Activated B cell treated with CpG ODN at 0.5 μM for 24 hours (primary cell): ENCODE measurements at places on chromosomes 1 and 21.
A peak's percentile ranks its signal among the peaks of the same experiment; 100 is the strongest.

DNA sequence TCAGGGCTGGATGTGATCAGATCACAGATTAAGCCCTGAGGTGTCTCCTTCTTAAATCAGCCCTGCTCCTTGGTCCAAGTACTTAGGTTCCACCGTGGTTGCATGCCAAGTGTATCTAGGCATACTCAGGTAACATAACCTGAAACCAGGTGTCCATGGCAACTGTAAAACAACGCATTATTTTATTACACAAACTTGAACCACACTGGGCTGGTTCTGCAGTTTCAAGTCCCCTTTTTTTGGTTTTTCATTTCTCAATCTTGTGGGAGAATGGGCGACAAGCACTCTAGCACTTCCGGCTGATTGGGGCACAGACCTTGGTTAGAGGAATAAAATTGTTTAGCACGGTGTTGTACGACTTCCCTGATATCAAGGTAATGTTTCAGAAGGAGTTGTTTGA lies 65.2 kb downstream of the GBP6 start:
- no peaks in the 10 kb centered on the region for H3K4me1 ChIP-seq
- no peaks in the 10 kb centered on the region for H3K36me3 ChIP-seq
- peaks cover 4% of the 10 kb centered on the region for H3K27me3 ChIP-seq
- DNase-seq = no peak
- H3K4me3 ChIP-seq = no peak overlapping the region

- peaks cover 6% of the 10 kb centered on the region for H3K27me3 ChIP-seq
- H3K27ac ChIP-seq = no peak overlapping the region
- H3K4me3 ChIP-seq = no peak overlapping the region
- no peaks in the 10 kb centered on the region for H3K36me3 ChIP-seq
- no peaks in the 10 kb centered on the region for H3K4me1 ChIP-seq
- no peak for DNase-seq
Measured at GRCh38 chr1:17849216-17849615, 94.1 kb downstream of the ACTL8 start.

- no peak for DNase-seq
- peaks cover 4% of the 10 kb centered on the region for H3K27me3 ChIP-seq
- H3K4me1 ChIP-seq = peaks cover 2% of the 10 kb centered on the region
- no peaks in the 10 kb centered on the region for H3K36me3 ChIP-seq
Measured at GRCh38 chr1:24632832-24633175, 10.3 kb upstream of the SRRM1 start.

DNA sequence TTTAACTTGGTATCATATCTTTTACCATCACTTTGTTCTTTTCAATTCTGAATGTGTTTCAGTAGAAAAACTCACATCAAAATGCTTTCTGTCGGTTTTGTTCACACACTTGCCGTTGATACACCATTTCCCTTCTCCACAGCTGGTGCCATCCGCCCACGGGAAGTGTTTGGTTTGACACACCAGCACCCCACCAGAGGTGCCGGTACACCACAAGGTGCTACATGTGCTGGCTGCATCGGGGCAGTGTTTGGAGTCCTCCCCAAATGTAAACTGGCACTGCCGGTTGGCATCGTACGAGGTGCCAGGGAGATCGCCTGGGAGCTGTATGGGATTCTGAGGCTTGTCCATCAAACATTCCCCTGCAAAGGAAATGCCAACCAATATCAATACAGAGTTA lies 5.0 kb downstream of the ADAMTS1 start:
- no peaks in the 10 kb centered on the region for H3K36me3 ChIP-seq
- H3K27ac ChIP-seq = no peak overlapping the region
- H3K27me3 ChIP-seq = peaks cover 20% of the 10 kb centered on the region
- H3K4me1 ChIP-seq = peaks cover 17% of the 10 kb centered on the region

DNA sequence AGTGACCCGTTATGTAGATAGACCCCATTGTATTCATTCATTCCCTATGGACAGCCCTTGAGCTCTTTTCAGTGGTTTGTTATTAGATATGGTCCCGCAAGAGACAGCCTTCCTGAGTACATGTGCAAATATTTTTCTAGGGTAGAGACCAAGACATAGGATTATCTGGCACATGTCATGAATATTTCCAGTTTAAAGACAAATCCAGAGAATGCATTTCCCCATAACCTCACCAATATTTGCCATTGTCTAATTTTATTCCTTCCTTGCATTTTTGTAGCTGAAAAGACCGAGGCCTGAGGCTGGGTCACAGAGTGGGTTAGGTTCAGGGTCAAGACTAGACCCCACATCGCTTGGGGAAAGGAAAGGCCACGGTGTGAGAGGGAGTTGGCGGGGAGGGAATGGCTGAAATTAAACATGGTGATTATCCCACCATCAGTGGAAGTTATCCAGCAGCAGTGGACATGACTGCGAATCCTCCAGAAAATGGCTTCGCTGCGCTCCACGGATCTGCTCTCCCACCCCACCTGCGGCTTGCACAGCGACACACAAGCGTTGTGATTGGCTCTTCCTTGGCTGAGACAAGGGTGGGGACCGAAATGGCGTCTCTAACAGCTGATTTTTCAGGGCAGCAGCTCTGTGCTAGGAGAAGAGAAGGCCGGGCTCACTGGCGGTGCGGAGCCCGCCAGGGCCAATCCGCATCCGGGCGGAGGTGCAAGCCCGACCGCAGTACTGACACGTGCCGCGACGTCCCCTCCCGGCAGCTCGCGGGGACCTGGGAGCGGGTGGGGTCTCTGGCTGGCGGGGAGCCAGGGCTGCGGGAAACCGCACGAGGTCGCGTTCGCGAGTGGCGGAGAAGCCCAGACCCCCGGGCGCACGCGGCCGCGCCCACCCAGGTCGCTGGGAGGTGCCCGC lies 16.1 kb upstream of the STMN1 start:
- no peak overlapping the region for H3K27ac ChIP-seq
- H3K4me1 ChIP-seq = peaks cover 13% of the 10 kb centered on the region
- no peaks in the 10 kb centered on the region for H3K36me3 ChIP-seq
- DNase-seq = peak; percentile 29
